ENCODE measurements at places on chromosomes 16 and 17. TPM values are rescaled to one million over a fixed set of nuclear protein-coding genes. Genes with fewer than 3 reads are reported as not detected.

The NACA2 gene
- not detected for total RNA-seq

The NCOR1 gene
- 137 TPM for total RNA-seq

The SLC47A1 gene
- 18.6 TPM for total RNA-seq

The CFAP97D1 gene
- not detected for total RNA-seq

The WSB1 gene
- 282 TPM for total RNA-seq

The MGAT5B gene
- 1.3 TPM for total RNA-seq

The GPRC5B gene
- total RNA-seq = 15.4 TPM

The CLDN9 gene
- 1.0 TPM for total RNA-seq

The ZFP3 gene
- 7.1 TPM for total RNA-seq

The MPHOSPH6 gene
- 24.3 TPM for total RNA-seq

DNA sequence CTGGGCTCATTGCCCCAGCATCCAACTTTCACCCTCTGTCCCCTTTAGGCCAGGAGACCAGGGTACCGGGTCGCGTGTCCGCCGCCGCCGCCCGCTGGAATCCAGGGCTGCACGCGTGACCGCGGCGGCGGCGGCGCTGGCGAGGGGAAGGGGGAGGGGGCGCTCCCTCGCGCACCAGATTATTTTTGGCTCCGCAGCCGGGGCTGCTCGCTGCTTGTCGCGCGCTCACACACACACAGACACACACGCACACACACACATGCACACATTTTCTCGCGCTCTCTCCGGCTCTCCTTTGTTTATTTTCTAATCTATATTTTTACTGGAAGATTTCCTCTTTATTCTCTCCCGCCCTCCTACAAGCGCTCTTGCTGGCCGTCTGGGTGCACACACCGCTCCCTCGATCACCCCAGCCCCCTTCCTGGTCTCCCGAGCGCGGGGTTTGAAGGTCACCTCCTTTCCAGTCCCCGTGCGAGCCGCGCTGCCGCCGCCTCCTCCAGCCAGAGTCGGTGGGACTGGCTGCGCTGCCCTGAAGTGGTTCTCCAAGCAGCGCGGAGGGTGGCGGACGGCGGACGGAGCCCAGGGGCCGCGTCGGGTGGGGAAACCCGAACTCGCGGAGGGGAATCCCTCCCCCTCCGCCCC is 921.4 kb upstream of the EEF2KMT start:
- H3K4me1 ChIP-seq = no peaks in the 10 kb centered on the region
- peaks cover 27% of the 10 kb centered on the region for H3K27me3 ChIP-seq
- no peak overlapping the region for H3K4me3 ChIP-seq
- DNase-seq = no peak
- no peaks in the 10 kb centered on the region for H3K36me3 ChIP-seq

- no peak overlapping the region for H3K27ac ChIP-seq
- H3K36me3 ChIP-seq = no peaks in the 10 kb centered on the region
- DNase-seq = peak; percentile 52
Observed at GRCh38 chr17:55348749-55349354, 72.8 kb downstream of the MMD start.

GRCh38 chr16:914440-914839 is 56.3 kb downstream of the LMF1 start:
- DNase-seq = no peak
- peaks cover 13% of the 10 kb centered on the region for H3K36me3 ChIP-seq
- H3K27me3 ChIP-seq = no peaks in the 10 kb centered on the region
- H3K4me3 ChIP-seq = no peak overlapping the region

GRCh38 chr16:81448154-81449131 is 3.8 kb downstream of the CMIP start:
- H3K36me3 ChIP-seq = no peaks in the 10 kb centered on the region
- no peaks in the 10 kb centered on the region for H3K27me3 ChIP-seq
- H3K27ac ChIP-seq = peak overlapping the region; percentile 51
- peak overlapping the region; percentile 94 for H3K4me3 ChIP-seq

DNA sequence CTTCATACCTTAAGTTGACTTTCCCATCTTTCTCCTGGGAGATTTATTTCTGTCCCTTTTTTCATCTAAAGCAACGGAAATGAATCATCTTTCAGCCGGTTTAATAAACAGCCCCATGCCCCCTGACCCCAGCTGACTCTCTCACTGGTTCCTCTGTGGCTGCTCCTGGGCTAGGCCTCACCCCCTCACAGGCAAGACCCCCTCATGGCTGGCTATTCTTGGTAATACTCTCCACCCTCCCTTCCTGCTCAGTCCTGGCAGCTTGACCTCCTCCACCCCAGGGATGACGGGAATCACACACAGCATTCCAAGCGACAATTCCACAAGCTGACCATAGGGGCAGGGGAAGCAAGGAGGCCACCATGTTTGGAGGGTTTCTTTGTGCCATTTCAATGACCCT is 1.5 kb upstream of the ADAP2 start:
- peaks cover 23% of the 10 kb centered on the region for H3K4me1 ChIP-seq
- H3K36me3 ChIP-seq = no peaks in the 10 kb centered on the region
- no peak overlapping the region for H3K4me3 ChIP-seq
- H3K27me3 ChIP-seq = peaks cover 11% of the 10 kb centered on the region
- no peak overlapping the region for H3K27ac ChIP-seq

DNA sequence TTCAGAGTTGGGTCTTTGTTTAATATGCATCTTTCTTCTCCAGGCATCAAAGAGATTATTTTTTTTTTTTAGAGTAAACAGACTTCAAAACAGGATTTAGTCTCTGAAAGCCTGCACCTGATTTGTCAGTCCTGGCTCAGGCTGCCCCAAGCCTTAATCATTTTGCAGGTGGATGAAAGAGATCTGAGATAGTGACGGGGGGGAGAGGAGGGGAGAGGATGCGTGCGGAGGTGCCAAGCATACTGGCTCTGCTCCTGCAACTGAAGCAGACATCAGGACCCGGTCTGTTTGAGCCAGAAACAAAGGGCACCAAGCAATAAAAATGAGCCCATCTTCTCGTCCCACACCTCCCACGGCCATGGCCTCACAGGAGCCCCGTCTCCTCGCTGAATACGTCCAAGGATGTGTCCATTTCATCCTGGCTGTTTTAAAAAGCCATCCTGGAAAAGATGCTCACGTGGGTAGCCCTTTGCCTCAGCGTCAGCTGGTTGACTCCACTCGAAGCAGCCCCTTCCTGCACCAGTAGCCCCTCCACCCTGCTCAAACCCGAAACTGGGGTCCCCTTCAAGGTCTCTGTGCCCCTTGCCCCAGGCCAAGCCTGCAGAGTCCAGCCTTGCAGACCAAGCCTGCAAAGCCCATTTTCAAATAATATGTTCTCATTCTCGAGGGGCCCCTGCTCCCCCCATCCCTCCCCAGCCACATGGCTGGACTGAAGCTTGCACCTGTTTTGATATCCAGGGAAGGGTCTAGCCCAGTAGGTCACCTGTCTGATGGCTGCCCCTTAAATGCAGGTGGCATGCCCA is 84.8 kb upstream of the TNRC6C start:
- no peak overlapping the region for H3K4me3 ChIP-seq
- peaks cover 10% of the 10 kb centered on the region for H3K4me1 ChIP-seq
- H3K27me3 ChIP-seq = peaks cover 12% of the 10 kb centered on the region

DNA sequence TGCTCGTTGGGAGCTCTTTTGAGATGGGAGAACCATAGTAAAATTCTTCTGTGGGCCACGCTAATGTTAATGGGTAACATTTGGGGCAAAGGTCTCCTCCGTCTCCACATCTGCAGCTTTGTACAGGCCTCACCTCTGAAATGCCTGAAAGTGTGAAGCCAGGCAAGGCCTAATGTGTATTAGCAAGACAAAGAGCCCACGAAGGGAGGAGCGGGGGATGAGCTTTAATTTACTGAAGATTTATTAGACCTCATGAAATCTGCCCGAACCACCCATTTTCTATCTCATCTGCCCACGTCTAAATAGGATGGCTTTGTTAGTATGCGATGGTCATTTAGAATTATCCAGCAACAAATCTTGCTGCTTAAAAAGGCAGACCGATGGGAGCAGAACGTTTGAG is 408.9 kb downstream of the PMP22 start:
- no peaks in the 10 kb centered on the region for H3K27me3 ChIP-seq
- no peaks in the 10 kb centered on the region for H3K36me3 ChIP-seq
- DNase-seq = no peak
- H3K4me3 ChIP-seq = no peak overlapping the region

DNA sequence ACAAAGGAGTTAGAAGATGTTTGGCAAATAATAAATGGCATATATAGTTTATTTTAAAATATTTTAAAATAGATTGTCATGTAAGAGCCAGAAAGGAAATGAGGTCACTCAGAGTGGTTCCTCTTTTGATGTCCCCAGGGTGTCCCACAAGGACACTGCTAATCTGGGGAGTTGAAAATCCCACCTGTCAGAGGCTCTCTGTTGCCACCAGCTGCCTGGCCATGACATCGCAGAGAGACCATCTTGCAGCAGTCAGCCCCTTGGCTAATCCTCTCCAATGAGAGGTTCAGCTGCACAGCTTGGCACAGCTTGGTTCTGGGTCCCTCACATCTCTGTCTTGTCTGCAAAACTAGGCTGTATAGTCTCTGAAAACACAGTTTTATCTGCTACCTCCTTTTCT is 11.0 kb upstream of the RBFOX1 start:
- H3K27ac ChIP-seq = no peak overlapping the region
- no peaks in the 10 kb centered on the region for H3K27me3 ChIP-seq
- DNase-seq = no peak
- no peak overlapping the region for H3K4me3 ChIP-seq
- no peaks in the 10 kb centered on the region for H3K36me3 ChIP-seq

- peak; percentile 87 for DNase-seq
- H3K27me3 ChIP-seq = peaks cover 22% of the 10 kb centered on the region
- peak overlapping the region; percentile 40 for H3K4me3 ChIP-seq
- H3K4me1 ChIP-seq = peaks cover 43% of the 10 kb centered on the region
Observed at GRCh38 chr16:89917773-89918452, 749 bp upstream of the MC1R start.

GRCh38 chr17:81735264-81736102 is 23.4 kb downstream of the SLC25A10 start:
- H3K27ac ChIP-seq = peak overlapping the region; percentile 31
- peaks cover 15% of the 10 kb centered on the region for H3K4me1 ChIP-seq
- no peaks in the 10 kb centered on the region for H3K36me3 ChIP-seq
- H3K4me3 ChIP-seq = peak overlapping the region; percentile 17

DNA sequence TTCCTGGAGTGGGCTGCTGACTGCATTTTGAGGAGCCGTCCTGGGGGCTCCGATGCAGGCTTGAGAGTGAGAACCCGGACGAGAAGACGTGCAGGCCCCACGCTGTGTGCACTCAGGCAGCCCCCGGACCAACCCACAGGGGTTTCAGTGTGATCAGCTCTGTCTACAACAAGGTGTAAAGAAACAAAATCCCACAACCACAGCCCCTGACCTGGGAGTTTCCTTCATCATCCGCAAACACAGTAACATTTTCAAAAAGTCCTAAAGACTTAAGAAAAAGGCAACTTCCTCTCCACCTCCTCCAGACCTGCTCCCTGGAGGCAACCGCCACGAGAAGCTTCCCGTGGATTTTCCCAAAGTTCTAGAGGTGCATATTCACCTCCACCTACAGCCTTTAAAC is 15.4 kb upstream of the MEAK7 start:
- no peak overlapping the region for H3K4me3 ChIP-seq
- H3K27me3 ChIP-seq = no peaks in the 10 kb centered on the region
- DNase-seq = peak; percentile 35
- no peaks in the 10 kb centered on the region for H3K4me1 ChIP-seq

DNA sequence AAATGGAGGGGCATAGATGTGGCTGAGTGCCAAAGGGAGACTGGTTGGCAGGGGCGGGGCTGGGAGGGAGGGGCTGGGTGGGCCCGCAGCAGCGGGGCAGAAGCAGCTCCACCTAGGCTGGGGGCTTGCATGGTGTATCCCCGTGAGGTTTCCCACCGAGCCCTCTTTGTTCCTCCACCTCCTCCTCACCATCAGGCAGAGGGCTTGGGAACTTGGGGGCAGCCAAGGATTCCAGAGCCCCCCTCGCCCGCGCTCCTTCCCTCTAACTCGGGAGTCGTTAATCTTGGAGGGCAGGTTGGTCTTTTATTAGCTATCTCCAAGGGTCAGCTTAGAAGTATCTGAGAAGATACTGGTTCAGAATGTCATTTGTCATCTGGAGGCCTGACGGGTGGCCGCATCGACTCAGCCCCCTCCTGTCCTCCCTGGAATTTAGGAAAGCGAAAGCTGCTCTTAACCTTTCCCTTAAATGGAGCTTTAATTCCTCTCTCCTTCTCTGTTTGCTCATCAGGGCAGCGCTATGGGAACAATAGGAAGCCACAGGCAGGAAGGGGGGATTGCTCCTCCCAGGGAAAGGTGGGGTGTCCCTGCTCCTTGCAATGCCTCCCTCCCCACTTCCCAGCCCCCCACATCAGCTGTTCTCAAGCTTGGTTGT is 274.3 kb upstream of the XYLT1 start:
- no peak overlapping the region for H3K27ac ChIP-seq
- DNase-seq = no peak
- H3K4me1 ChIP-seq = no peaks in the 10 kb centered on the region
- no peaks in the 10 kb centered on the region for H3K36me3 ChIP-seq

GRCh38 chr16:21689107-21689506 is 25.3 kb downstream of the OTOA start:
- no peak for DNase-seq
- no peaks in the 10 kb centered on the region for H3K4me1 ChIP-seq
- no peaks in the 10 kb centered on the region for H3K27me3 ChIP-seq
- H3K36me3 ChIP-seq = no peaks in the 10 kb centered on the region
- H3K4me3 ChIP-seq = no peak overlapping the region
- no peak overlapping the region for H3K27ac ChIP-seq

GRCh38 chr17:50426814-50427787 is 1.1 kb downstream of the ACSF2 start:
- peaks cover 59% of the 10 kb centered on the region for H3K4me1 ChIP-seq
- H3K36me3 ChIP-seq = no peaks in the 10 kb centered on the region
- DNase-seq = no peak
- H3K27me3 ChIP-seq = no peaks in the 10 kb centered on the region
- peak overlapping the region; percentile 95 for H3K4me3 ChIP-seq

DNA sequence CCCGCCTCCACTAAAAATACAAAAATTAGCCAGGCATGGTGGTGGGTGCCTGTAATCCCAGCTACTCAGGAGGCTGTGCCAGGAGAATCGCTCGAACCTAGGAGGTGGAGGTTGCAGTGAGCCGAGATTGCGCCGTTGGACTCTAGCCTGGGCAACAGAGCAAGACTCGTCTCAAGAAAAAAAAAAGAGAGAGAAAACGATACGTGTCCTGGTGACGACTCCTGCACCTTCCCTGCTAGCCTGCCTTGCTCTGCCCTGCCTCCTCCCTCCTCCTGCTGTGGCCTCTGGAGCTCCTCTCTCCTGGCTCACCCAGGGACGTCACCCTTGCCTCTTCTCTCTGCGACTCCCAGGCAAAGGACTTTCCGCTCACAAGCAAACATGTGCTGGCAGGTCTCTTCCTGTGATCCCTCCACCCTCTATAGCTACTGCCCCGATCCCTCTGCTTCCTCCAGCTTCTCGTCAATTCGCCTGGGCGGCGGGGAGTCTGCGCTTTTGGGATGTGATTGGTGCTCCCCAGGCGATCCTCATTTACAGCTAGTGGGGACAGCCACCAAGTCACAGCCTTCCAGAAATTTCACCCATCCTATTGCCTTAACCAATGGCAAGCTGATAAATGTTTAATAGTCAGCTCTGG is 25.5 kb upstream of the CBX4 start:
- H3K4me1 ChIP-seq = no peaks in the 10 kb centered on the region
- H3K27ac ChIP-seq = no peak overlapping the region
- no peak overlapping the region for H3K4me3 ChIP-seq
- no peaks in the 10 kb centered on the region for H3K36me3 ChIP-seq
